ENCODE measurements at places on chromosomes 5 and 9.

GRCh38 chr9:98295824-98296223, 40.4 kb upstream of the TBC1D2 start:
- no peak for DNase-seq

GRCh38 chr9:121289772-121290370, 21.9 kb downstream of the GSN start:
- no peak for DNase-seq

DNA sequence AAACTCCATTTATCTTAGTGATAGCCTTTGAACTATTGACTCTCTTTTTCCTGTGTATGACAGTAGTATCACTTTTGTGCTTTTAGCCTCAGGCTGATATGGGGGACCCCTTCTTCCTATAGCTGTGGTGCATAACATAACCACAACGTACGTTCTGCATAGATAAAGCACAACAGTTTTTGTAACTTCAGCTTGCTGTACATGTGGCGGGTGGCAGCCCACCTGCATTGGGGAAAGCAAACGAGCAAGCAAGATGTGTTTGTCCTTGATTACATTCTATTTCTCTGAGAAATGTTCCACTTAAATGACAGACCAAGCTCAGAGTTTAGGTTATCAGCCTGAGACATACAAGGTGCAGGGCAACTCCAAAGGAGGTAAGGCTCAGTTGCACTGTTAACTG, 309.4 kb downstream of the KDM4C start:
- no peak for DNase-seq

DNA sequence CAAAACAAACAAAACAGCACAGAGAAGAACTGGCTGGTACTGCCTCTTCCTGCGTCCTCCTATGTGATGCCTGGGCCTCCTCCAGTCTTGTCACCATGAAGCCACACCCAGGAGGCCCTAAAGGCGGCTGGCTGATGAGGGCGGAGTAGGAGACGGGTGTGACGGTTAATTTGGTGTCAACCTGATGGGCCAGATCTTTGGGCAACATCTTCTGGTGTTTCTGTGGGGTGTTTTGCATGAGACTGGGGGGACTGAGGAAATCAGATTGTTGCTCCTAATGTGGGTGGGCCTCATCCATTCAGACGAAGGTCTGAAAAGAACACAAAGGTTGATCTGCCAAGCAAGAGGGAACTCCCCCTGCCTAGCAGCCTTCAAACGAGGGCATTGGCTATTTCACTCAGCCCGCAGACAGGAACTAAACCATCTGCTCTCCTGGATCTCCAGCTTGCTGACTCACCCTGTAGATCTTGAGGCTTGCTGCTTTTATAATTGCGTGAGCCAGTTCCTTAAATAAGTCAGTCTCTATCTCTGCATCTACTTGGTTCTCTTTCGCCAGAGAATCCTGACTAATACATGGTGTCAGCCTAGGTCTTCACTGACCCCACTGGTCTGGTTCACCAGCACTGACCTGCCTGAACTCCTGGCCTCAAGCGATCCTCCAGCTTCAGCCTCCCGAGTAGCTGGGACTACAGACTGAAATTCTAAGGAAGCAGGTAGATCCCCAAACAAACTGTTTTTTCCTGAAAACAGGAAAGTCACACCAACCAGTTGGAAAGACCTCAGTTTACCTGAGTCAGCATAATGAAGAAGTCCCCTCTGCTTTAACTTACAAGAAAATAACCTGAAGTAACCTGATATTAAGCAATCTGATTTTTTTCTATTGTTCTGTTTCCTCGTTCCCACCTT, 12.8 kb upstream of the ZFP62 start:
- DNase-seq = no peak

DNA sequence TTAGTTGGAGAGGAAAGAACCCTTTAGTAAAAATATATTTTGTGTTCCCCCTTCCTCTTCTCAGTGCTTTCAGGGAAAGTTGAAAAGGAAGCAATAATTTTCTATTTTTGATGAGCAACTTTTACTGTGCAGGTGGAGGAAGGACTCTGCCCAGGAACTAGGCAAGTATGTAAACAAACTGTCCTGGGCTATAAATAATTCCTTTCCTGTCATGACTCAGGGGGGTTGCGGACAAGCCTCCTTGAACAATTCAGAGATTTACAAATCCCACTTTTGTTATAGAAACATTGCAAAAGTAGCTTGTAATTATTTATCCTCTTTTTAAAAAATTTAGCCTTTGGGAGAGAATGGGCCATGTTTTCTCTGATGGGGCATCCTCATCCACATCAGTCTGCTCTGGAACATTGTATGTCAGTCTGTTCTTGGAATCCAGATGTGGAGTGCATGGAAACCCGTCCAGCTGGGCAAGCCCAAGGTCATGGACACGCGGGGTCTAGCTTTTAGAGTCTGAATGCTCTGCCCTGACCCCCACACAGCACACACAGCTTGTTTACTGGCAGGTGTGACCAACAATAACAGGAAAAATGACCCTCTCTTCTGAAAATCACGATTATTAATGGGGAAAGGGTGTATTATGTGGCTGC, 127.6 kb downstream of the GADD45G start:
- DNase-seq = no peak

- DNase-seq = no peak
Measured at GRCh38 chr9:21656776-21657674, 145.4 kb upstream of the MTAP start.

- DNase-seq = no peak
Measured at GRCh38 chr5:140868721-140869554, at the start of gene PCDHA11. TSS of gene PCDHA11 (plus strand) at chr5:140868957. CDS start at chr5:140869104, 147 bp downstream.

- DNase-seq = peak; percentile 98
Measured at GRCh38 chr5:6713274-6714225, at the start of gene TENT4A. TSS of gene TENT4A (plus strand) at chr5:6713432. CDS start at chr5:6713984, 552 bp downstream.

GRCh38 chr9:19451240-19452087, 42.7 kb downstream of the ACER2 start:
- DNase-seq = no peak

DNA sequence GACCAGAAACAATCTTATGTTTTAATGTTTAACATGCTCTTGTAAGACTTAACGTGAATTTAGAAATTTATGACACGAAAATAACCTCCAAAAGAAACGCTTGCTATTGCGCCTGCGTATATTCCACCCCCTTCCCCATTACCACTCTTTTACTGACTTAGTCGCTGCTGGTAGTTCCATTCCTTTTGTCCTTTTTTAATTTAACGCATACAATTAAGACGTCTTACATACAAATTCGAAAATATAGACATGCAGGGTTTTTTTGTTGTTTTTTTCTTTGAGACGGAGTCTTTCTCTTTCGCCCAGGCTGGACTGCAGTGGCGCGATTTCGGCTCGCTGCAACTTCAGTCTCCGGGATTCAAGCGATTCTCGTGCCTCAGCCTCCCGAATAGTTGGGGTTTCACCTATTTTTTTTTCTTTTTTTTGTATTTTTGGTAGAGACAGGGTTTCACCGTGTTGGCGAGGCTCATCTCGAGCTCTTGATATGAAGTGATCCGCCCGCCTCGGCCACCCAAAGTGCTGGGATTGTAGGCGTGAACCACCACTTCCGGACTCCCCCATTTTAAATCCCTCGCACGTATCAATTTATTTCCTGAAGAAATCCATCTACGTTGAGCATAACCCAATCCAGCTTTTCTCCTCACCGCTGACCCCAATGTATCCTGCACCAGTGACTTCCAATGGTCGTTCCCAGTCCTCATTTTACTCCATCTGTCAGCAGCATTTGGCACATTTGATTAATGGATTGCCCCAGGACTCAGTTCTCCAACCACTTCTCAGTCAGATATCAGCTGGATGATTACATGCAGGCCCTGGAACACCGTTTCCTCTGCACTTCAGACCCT, 684 bp upstream of the MED7 start:
- peak; percentile 81 for DNase-seq

DNA sequence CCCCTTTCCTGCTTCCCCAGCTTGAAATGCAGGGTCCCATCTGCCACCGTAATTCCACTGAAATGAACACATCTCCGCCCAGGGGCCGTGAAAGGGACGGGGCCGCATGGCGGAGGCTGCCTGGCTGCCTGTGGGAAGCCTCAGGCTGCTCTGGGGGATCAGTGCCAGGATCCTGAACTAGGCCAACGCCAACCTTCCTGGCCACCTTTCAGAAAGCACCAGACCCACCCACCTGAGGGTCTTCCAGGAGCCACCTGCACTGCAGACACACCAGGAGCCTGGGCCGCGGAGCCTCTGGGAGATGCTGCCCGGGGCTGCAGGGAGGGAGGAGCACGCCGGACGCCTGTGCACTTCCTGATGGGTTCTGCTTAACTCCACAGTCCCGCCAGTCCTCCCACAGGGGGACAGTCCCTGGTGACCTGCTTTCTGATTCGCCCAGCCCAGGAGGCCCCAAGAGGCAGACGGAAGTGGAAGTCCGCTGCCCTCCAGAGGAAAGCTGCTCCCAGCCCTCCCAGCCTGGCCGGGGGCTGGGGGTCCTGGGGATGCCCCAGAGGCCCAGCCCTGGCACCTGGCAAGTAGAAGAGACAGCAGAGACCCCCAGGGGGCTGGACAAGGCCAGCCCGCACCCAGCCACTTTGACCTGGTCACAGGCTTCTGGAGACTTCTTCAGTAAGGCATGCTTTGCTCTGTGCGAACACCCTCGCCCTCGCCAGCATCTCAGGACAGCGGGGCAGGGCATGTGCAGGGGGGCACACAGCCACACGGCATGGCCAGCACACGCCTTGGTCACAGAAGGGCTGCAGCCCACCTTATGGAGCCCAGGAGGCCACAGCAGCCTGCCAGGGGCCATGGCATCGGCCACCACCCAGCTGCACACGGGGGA, at the start of gene CARD9:
CARD9 (minus strand) TSS at position 370 of the 883 bp plus-strand sequence. CDS start 1,591 bp downstream, outside the sequence.
- no peak for DNase-seq

GRCh38 chr9:84045481-84046097, 65.0 kb downstream of the RMI1 start:
- no peak for DNase-seq

- no peak for DNase-seq
Measured at GRCh38 chr5:176413255-176413565, 3.1 kb downstream of the CLTB start.

DNA sequence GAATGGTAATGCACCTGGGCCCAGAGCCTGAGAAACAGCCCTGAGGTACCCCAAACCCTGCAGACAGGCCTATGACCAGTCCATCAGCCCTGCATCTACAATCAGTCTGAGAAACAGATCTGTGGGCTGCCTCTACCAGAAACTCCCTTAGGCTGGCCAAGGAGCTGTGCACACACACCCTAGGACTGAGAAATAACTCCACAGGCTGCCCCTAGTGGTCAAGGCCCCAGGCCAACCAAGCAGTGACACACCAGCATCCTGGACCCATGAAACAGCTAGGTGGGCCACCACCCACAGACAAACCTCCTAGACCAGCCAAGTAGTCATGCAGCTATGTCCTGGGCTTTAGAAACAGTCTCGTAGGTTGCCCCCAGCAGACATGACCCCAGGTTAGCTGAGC, 253.6 kb upstream of the VLDLR start:
- no peak for DNase-seq

DNA sequence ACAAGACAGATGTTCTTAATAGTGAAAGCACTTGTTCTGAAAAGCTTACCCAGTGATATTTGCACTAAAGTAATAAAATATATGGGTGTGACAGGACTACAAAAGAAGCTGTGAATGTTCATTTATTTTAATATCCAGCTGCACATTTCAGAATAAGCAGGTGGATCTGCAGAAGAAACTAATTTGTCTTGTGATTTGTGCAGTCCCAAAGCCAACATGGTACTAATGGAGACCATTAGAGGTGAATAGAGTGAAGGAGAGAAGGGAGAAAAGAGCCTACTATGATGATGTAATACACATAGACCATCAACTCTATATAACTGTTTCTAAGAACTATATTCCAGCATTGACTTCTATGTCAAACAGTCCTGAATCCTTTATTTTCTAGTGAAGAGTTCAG, 362.8 kb downstream of the ISL1 start:
- DNase-seq = no peak

- no peak for DNase-seq
Measured at GRCh38 chr9:76415731-76416130, 21.5 kb upstream of the RFK start.

- DNase-seq = no peak
Measured at GRCh38 chr9:92463984-92464383, 18.3 kb downstream of the ASPN start.

Data from germinal center (tissue), 1 donor.